ENCODE measurements at places on chromosomes 4 and X.

DNA sequence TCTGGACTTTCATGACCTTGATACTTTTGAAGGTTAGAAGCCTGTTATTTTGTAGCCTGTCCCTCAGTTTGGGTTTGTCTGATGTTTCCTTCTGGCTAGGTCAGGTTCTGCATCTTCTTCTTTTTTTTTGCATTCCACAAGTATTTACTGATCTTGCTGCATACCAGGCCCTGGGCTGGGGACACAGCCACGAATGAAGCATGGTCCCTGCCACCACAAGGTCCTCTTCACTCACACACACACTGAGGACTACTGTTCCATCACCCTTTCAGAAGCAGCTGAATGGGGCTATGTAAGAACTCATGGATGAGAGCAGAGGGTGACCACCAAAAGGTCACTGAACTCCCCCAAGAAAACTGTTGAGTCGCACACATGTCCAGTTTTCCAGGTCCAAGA, 39.2 kb downstream of the USP11 start:
- DNase-seq, result no peak

GRCh38 chr4:161573836-161574235, 590.0 kb downstream of the FSTL5 start:
- no peak for DNase-seq

GRCh38 chr4:153081006-153081580, 123.2 kb upstream of the TRIM2 start:
- DNase-seq, result no peak

GRCh38 chrX:107713543-107714205, 61.9 kb downstream of the TSC22D3 start:
- no peak for DNase-seq
